ENCODE measurements at places on chromosomes 11 and 22. TPM values are rescaled to one million over a fixed set of nuclear protein-coding genes. Genes with fewer than 3 reads are reported as not detected.

- DNase-seq: no peak
Observed at GRCh38 chr11:12537778-12538401, 136.3 kb upstream of the TEAD1 start.

- no peak for DNase-seq
Observed at GRCh38 chr11:72173291-72173690, 18.6 kb upstream of the FOLR1 start.

DNA sequence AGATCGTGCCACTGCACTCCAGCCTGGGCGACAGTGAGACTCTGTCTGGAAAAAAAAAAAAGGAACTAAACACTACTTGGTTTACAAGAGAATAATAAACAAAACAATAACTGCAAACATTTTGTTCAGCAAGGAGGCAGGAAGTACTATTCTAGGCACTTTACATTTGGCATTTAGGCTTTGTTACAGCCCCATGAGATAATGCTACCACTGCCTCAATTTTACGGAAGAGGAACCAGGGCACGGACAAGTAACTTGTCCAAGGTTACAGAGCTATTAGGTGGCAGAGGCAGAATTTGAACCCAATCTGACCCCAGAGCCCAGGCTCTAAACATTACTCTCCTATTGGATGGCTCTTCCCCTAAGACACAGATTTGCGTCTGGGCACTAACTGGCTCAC is 108.7 kb upstream of the AKIP1 start:
- no peak for DNase-seq

GRCh38 chr22:39847477-39847876 is 46.1 kb downstream of the ENTHD1 start:
- DNase-seq: no peak

- DNase-seq: no peak
Observed at GRCh38 chr11:8685820-8686219, 3.2 kb downstream of the RPL27A start.

DNA sequence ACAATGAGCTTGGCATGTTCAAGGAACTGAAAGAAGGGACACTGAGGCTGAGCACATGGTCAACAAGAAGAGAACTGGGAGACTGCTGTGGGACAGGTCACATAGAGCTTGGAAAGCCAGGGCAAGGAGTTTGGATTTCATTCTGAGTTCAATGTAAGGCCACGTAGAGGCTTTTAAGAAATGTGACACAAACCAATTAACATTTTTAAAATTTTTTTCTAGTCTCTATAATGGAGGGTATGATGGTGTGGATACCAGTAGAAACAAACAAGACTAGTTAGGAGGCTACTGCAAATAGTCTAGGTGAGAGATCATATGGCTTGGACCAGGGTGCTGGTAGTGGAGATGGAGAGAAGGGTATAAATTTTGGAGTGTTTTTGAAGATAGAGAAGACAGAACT is 56.7 kb downstream of the RAB30 start:
- DNase-seq: no peak

GRCh38 chr11:67283481-67283963 is 5.6 kb upstream of the ANKRD13D start:
- DNase-seq: no peak

DNA sequence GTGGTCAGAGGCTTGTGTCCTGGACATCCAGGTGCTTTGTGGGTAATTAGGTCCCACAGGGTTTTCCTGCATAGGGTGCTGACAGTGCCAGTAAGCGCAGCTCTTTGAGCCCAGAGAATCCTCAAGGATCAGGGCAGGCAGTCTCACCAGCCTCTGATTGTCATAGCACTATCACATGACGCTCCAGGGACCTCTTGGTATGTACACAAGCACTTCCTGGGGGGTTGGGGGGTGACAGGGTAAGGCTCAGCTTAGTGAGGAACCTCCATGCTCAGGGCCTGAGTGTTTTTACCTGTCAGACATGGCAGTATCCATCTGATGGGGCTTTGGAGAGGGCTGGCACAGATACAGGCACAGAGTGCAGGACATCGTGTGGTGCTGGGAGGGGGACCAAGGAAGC is 27.9 kb upstream of the SUSD2 start:
- no peak for DNase-seq

C22orf31 gene
- total RNA-seq: 0.62 TPM

BEST1 gene
- total RNA-seq: 3.3 TPM

CYB5R2 gene
- 4.9 TPM for total RNA-seq

SCUBE2 gene
- 53.9 TPM for total RNA-seq

MRGPRX3 gene
- total RNA-seq: 0.51 TPM

MFNG gene
- 8.7 TPM for total RNA-seq

SOX6 gene
- 45.0 TPM for total RNA-seq

Data from tongue (tissue), 3 donors.